Fibroblast of the conjunctiva (primary cell): ENCODE measurements at places on chromosomes 1 and 21.
A peak's percentile ranks its signal among the peaks of the same experiment; 100 is the strongest.

DNA sequence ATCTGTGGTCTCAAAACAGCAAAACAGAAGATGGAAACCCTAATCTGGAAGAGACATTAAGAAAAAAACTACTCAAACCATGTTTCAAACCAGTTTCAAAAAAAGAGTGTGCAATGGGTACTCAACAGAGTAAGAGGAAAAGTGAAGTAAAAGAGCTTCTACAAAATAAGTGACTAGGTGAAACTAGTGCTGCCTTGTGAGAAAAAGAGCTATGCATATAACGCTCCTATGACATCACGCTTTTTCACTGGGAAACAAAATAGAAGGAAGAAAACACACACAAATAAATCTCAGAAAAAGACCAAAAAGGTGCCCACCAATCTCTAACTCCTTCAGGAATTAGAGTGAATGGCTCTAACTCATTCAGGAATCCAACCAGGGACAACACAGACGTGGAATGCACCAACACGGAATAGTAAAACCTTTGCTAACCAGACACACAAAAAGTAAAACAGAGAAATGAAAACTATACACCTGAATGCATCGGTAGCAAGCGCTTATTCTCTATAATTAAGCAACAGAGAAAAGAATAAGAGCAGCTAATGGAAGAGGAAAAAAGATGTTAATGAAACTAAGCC lies 1.3 kb downstream of the FOXJ3 start:
- no peak for DNase-seq

- DNase-seq: no peak
These were observed 442.9 kb downstream of the PTPRC start for GRCh38 chr1:199081739-199082138.

DNA sequence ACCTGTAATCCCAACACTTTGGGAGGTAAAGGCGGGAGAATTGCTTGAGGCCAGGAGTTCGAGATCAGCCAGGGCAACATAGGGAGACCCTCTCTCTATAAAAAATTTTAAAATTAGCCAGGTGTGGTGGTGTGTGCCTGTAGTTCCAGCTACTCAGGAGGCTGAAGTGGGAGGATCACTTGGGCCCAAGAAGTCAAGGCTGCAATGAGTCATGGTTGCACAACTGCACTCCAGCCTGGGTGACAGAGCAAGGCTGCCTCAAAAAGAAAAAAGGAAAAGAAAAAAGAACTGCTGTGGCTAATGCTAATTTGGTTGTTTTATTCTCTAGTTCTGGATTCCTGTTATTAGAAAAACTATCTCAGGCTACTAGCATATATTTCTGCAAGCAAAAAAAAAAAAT lies 29.8 kb downstream of the DBT start:
- no peak for DNase-seq

GRCh38 chr1:183548116-183548515 lies 42.1 kb downstream of the NCF2 start:
- no peak for DNase-seq

DNA sequence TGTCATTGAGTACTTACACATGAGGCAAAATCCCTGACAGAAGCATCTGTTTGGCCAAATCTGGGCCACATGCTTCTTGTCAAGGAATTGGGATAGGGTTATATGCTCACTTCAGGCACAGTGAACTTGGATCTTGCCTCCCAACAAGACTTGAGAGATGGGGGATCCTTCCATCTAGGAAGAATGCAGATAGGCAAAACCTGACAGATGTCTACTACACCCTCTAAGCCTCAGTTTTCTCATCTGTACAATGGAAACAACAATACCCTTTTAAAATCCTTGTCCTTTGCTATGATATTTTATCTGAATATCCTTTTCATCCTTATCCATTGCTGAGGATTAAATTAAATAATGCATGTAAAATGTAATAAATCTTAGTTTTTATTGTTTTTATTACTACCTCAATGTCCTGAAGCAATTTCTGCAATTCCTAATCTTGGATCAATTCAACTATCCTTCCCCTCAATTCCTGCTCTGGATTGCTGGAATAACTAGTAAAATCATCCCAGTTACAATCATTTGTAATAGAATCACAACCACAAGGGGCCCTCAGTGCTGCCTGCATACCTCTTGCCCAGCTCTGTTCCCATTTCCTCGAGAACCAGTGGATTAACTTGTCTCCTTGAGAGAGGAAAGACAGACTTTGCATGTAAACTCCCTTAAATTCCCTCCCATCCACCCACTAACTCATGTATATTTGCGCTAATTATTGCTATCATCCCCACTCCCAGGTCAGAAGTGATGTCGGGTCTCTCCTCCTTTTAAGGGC lies 8.1 kb upstream of the XPR1 start:
- DNase-seq: no peak

DNA sequence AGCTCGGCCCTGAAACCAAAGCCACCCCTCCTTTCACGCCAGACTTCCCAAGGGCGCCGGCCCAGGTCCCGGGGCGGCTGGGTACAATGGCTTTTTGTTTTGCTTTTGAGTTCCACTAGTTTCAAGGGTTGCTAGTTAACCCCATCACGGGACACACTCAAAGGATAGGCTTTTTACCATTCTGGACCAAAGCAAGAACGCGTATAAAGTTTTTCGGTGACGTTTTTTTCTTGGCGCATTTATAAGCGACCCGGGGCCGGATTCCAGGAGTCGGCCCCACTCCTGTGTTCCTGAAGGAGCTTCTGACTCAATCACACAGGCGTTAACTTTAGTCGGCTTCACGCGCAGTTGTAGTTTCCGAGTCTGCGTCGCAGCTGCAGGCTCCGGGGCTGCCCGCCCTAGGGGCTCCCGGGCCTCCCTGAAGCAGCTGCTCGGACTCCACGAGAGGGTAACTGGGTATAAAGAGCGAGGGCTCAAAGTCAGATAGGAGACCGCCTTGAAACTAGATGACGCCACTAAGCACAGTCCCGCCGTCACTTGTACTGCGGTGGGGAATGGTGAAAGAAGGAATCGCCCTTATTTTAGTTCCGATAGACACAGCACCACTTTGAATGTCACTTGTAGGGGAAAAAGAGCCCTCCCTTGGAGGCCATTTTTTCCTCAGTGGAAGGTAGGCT lies 707 bp upstream of the KLHL21 start:
- DNase-seq: peak; percentile 69

DNA sequence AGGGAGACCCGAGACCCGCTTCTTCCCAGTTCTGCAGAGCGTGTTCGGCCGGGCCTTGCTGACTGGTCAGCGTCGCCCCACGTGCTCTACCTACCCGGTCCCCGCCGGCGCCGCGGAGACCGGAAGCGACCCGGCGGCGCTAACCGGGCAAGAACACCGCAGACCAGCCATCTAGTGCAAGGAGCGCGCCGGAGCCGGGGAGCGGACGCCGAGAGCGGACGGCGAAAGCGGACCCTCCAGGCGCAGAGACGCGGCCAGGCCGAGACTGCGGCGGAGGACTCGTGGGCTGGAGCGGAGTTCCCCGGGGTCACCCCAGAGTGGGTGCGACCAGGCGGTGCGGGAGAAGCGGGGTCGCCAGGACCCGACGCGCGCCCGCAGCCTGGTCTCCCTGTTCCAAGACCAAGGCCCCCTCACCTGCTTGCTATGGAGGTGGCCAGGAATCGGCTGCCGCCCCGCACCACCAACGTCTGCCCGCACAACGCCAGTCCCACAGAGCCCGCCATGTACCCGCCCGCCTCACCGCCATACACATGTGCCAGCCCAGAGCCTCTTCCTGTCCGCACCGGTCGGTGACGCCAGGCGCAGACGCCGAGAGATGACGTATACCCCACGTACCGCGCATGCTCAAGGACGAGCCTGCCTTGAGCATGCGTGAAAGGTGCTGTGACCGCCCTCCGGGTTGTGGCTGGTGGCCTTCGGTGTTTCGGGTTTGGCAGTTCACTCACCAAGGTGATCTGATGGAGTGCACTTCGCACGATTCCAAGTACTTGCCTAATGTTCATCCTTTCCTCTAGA lies at the start of gene WDR4:
TSS of gene WDR4 (minus strand) at position 547 of the 795 bp plus-strand sequence. CDS start at position 503, 44 bp downstream.
- DNase-seq: peak; percentile 93

DNA sequence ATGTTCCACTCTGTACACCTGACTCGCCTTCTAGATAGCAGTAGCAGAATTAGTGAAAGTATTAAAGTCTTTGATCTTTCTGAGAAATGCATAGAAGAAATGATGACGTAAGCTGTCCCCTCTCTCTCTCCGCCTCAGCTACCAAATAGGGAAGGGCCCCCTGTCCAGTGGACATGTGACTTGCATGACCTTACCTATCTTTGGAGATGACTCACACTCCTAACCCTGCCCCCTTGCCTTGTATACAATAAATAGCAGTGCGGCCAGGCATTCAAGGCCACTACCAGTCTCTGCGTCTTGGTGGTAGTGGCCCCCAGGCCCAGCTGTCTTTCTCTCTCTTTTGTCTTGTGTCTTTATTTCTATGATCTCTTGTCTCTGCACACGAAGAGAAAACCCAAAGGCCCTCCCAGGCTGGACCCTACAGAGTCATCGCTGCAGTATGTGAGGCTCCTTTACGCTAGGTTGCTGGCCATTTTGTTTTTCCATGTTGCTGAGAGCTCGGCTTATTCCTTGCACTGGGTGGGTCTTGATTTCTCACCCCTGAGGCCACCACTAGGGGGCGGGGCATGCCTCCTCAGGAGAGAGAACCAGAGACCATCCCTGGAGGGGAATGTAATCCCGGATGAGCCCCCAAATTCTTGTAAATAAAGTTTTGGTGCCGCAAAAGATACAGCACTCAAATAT lies 16.0 kb upstream of the ZBTB8B start:
- DNase-seq: no peak

DNA sequence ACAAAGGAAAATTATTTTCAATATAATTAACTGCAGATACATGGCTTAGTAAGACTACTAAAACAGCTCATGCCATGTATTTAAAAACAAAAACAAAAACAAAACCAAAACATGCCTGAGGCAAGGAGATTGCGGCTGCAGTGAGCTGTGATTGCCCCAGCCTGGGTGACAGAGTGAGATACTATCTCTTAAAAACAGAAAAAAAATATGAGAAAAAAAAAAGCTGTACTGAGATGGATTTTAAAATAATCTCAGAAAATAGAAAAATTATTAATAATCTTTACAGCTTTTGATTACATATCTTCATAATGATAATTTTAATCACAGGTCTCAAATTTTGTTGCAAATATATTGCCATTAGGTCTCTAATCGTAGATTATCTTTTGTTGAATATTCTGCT lies 24.0 kb upstream of the LIN9 start:
- no peak for DNase-seq

DNA sequence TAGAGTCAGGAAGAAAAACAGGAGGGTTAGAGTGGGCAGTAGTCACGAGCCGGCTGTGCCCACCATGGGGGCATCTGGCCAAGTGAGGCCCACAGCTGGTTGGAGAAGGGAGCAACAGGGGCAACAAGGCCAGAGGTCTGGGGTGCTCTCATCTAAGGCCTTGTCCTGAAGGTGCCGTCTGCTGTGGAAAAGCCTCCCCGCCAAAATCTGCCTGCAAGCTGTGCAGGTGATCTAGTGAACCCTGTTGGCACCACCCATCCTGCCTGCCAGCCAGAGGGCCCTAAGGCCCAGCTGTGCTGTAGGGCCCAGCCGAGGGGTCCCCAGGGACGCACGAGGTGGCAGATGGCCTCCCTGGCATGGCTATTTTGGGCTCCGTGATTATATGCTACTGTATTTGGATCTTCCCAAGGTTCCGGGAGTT lies 51.3 kb downstream of the LGR6 start:
- no peak for DNase-seq

DNA sequence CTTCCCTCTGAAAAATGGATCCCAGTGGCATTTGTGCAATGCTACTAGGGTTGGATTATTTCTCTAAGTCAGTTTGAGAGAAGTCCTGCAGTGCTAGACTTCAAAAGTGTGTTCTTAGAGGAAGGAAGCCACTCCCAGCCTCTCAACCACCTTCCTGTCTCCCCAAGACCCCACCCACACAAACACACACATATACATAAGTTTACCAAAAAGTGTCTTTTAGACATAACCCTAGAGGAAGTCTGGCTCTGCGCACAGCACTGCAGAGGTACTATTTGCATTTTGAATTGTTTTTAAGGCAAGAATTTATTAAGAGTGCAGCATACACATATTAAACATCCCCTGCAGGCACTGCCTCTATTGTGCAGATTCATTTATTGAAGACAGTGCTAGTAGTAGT lies 127.3 kb downstream of the HHIPL2 start:
- no peak for DNase-seq

DNA sequence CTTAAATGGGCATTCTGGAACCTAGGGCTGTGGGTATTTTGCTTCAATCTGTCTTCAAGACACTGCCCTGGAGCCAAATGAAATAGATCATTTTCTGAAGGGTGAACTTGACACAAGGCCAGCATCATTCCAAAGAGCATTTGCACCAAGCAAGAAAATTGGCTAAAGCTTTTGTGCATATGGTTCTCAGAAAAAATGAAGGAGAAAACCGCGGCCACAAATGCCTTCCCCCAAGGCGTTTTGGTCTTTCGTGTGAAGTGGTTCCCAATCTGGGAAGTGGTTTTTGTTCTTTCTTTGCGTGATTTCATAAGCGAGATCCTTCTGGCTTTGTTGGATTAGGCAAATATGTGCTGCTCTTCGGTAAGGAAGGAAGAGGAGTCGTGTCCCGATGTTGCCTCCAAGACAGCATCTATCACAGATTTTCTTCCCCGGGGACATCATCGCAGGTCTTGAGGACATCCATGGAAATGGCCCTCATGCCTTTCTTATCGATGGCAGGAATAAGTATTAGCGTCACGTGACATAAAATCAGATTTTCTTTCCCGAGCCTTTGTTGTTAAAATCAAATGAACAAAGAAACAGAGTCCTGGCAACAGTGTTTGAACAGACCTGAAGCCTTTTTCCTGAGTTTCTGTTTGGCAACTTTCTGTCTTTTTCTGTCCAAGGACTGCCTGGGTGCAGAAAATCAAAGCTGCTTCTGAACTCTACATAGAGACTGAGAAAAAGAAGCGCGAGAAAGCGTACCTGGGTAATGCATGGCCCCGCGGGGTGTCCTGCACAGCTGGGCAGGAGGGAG lies 31.0 kb downstream of the ATP5PO start:
- peak; percentile 56 for DNase-seq

DNA sequence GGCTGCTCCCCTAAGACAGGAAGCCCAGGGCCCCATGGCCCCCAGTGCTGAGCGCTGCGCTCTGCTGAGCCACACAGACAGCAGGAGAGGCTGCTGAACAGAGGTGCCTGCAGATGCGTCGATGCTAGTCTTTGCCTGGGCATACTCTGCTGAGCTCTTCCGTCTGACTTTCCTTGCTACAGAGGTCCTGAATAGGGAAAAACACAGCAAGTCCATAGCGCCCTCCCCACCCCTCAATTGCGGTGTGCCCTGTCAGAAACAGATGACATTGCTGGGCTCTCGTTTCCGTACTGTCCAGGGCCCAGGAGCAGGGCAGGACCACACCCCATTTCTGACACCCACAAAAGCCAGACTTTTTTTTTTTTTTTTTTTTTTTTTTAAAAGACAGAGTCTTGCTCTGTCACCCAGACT lies 252.5 kb downstream of the SDCCAG8 start:
- DNase-seq: no peak

DNA sequence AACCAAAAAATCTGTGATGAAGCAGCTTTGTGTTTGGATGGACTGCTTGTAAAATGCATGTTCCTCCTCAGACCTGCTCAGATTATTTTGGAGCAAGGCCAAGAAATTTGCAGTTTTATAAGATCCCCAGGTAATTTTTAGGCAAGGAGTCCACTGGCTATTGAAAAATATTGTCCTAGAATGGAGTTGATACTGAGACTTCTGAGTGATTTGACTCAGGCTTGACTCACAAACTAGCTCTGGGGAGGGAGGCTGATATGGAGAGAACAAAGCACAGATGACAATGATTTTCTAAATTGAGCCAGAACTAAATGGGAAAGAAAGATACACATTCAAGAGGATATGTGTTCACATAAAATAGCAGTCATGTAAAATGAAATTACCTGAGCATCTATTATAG lies 36.7 kb downstream of the AGL start:
- no peak for DNase-seq

- peak; percentile 65 for DNase-seq
These were observed 485.3 kb upstream of the PTBP2 start for GRCh38 chr1:96236156-96236739.

GRCh38 chr1:58057826-58058225 lies 488.7 kb downstream of the OMA1 start:
- DNase-seq: no peak
